Stimulated activated CD4-positive, alpha-beta T cell treated with anti-CD3 and anti-CD28 coated beads, Interleukin-15, amount 100 ng/mL, for 1 hour (primary cell): ENCODE measurements at places on chromosomes 3 and 15.
A peak's percentile ranks its signal among the peaks of the same experiment; 100 is the strongest.

DNA sequence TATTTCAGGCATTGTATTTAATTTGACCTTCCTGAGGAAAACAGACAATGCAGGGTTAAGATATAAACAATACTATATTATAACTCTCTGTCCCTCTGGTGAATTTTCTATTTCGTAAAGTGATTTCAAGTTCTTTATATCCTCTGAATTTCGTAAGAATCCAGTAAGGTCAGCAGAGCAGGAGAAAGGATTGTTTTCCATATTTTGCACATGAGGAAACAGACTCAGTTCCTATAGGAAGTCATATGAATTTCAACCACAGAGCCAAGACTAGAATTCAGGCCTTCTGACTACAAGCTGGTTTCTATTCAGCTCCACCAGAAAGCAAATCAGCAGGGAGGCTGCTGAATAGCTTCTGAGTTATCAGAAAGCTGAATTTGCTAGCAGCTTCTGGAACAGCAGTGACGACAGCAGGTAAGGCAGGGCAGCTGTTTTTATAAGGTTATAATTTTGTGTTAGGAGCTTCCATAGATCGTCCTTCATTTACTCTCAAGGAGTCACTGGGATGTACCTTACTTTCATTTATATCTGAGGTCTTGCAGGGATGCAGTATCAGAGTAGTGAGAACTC, 11.1 kb upstream of the PLAAT1 start:
- no peak for DNase-seq

DNA sequence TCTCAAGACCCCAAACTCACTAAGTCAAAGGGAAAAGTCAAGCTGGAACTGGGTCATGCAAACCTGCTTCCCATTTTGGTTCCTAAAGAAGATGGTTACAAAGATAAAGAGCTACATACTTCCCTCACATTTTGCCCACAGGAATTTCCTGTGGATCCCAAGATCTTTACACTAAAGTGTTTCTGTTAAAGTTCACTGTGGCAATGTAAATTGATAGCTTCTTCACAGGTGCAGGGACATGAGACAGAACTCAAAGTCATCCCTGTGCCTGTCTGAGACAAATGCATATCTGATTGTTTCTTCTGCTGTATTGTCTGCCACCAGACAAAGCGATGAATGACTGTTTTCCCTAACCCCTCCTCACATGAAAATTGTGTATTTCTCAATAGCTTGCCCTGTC, 567.8 kb downstream of the ZIC1 start:
- no peak for DNase-seq

- DNase-seq: no peak
Observed at GRCh38 chr3:183239046-183239445, 14.0 kb upstream of the B3GNT5 start.

- no peak for DNase-seq
Observed at GRCh38 chr3:192223815-192224214, 503.5 kb downstream of the FGF12 start.

- no peak for DNase-seq
Observed at GRCh38 chr3:13002398-13003124, 70.7 kb downstream of the IQSEC1 start.

DNA sequence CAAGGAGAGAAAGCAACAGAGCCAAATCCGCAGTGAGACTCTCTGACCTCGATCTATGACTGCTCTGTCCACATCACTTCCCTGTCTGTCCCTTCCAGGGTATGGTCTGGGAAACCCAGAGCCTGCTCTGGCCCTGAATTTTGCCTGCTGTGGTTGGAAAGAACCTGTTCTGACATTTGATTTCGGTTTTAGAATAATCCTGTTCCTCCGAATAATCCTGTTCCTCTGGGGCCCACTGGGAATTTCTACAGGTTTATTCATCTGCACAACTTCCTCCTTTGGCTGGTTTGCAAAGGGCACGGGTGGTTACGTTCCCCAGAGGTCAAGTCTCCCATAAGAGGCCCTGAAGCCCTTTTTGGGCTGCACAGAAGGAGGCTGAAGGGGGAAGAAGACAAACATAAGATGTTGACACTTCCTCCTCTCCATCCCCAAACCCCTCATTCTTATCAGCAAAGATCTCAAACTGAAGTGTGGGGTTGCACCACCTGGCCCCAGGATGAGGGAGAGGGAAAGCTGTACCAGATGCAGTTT, 10.6 kb downstream of the LAMP3 start:
- no peak for DNase-seq

- no peak for DNase-seq
Observed at GRCh38 chr3:129555153-129555550, 12.2 kb downstream of the H1-8 start.

GRCh38 chr15:70832176-70832575, 21.8 kb downstream of the LARP6 start:
- no peak for DNase-seq

- no peak for DNase-seq
Observed at GRCh38 chr3:176794406-176794805, 402.9 kb downstream of the TBL1XR1 start.

GRCh38 chr15:95584088-95584487, 746.4 kb upstream of the NR2F2 start:
- DNase-seq: no peak

GRCh38 chr3:140092848-140093536, 158.0 kb downstream of the CLSTN2 start:
- no peak for DNase-seq

DNA sequence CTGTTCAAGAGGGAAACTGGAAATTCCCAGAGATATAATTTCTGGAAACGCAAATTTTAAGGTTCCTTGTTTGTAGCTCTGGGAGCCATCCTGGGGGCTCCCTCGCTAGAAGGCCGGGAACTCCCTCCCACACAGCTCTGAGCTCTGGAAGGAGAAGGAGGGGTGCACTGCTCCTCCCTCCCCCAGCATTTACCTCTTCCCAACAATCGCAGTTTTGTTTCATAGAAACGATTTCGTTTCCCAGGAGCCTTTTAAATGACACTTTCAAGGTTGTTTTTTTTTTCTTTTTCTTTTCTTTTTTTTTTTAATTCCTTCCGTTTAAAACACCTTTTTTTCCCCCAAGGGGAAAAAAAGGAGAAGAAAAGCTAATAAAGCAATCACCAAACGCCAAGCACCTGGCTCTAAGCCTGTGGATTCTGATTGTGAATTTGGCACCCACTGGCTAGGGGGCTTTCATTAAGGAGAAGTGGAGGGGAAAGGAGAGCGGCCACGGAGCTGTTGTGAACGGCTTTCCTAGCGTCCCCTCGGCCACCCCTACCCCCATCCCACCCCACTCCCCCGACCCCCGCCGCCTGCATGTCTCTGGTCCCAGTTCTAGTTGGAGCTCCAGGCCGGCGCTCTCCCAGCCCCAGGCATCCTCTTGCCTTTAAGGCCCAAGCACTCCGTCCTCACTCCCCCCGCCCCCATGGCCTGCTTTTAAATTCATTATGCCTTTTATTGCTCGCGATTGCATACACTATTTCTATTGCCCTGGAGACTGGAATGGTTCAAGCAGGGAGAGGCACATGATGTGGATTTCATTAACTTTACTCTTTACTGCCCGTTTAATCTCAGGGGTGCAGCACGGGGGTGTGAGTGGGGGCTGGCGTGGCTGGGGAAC, 13.6 kb upstream of the CCDC33 start:
- DNase-seq: no peak

DNA sequence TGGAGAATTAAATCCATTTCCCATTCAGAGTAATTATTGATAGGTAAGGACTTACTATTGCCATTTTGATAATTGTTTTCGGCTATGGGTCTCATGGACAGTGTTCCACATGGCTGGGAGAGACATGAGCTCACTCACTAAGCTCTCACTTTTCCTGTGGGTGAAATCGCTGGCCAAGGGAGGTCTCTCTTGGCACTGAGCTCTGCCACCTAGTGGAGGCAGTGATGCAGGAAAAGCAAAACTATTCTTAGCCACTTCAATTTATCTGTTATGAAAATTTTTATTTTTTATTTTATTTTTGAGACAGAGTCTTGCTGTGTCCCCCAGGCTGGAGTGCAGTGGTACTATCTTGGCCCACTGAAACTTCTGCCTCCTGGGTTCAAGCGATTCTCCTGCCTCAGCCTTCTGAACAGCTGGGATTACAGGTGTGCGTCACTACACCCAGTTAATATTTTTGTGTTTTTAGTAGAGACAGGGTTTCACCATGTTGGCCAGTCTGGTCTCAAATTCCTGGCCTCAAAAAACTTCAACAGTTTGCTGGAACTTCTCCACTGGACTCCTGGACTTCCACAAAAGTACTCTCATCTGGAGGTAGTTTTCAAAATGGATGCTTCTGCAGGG, 4.7 kb upstream of the RNF13 start:
- DNase-seq: peak; percentile 17

GRCh38 chr15:63405683-63406390, 24.2 kb upstream of the CA12 start:
- DNase-seq: no peak

- no peak for DNase-seq
Observed at GRCh38 chr3:111858642-111859041, 423 bp upstream of the PHLDB2 start.

DNA sequence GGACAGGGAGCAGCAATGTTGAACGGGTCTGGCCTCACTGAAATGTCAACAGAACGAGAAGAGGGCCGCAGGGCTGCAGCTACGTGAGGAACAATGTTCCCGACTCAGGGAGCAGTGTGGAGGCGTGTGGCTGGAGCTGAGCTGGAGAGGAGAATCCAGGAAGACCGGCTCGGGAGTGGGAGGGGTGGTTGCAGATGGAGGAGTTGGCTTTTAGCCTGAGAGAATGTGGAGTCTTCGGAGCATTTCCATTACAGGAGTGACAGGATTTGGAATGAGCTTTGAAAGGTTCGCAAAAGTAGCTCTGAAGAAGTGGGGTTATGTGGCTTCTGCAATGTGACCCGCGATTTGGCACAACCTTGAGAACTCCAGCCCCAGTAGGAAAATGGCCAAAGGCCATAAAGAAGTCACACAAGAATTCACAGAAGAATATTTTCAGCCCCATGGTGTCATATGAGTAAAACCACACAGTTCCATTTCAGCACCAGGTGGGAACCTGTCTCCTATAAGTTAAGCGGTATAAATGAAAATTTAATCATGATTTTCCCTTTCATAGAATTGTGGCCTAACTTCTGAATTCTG, 78.8 kb upstream of the NSMCE3 start:
- no peak for DNase-seq

- DNase-seq: peak; percentile 46
Observed at GRCh38 chr3:48429317-48429959, 448 bp downstream of the PLXNB1 start.

- DNase-seq: no peak
Observed at GRCh38 chr3:30628901-30629590, 22.6 kb downstream of the TGFBR2 start.

- no peak for DNase-seq
Observed at GRCh38 chr3:29312960-29313452, 32.1 kb downstream of the RBMS3 start.

- no peak for DNase-seq
Observed at GRCh38 chr15:87871731-87872320, 384.7 kb downstream of the NTRK3 start.

GRCh38 chr3:152402695-152403451, 134.1 kb downstream of the MBNL1 start:
- no peak for DNase-seq

- DNase-seq: no peak
Observed at GRCh38 chr15:88982304-88982945, 69.2 kb upstream of the MFGE8 start.

DNA sequence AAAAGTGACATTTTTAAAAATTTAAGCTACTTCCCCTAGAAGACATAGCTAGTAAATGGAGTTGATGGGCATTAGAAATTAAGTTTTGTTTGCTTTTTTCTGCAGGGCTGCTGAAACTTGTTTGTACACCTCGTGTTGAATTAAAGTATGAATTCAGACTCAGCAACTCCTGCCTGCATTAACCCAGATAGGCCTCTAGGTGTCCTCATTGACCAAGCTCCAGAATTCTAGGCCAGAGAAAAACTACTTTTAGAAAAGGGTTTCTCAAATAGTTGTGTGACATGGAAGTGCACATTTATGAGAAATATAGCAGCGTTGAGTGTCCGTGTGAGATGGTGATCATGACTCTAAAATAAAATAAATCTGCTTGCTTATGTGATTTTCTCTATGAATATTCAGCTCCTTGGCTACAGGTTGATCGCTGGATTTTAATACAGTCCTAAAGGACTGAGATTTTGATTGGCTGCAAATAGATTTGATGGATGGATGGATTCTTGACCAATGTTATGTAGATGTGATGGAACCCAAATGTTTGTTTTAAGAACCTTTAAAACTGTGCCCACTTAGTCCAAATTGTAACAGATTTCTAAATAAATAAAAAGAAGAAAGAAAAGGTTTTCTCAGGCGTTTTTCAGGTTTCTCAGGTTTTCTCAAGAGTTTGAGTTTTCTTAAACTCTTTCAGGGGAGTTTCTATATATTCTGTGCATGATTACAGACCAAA, 39.4 kb upstream of the LMOD3 start:
- no peak for DNase-seq

DNA sequence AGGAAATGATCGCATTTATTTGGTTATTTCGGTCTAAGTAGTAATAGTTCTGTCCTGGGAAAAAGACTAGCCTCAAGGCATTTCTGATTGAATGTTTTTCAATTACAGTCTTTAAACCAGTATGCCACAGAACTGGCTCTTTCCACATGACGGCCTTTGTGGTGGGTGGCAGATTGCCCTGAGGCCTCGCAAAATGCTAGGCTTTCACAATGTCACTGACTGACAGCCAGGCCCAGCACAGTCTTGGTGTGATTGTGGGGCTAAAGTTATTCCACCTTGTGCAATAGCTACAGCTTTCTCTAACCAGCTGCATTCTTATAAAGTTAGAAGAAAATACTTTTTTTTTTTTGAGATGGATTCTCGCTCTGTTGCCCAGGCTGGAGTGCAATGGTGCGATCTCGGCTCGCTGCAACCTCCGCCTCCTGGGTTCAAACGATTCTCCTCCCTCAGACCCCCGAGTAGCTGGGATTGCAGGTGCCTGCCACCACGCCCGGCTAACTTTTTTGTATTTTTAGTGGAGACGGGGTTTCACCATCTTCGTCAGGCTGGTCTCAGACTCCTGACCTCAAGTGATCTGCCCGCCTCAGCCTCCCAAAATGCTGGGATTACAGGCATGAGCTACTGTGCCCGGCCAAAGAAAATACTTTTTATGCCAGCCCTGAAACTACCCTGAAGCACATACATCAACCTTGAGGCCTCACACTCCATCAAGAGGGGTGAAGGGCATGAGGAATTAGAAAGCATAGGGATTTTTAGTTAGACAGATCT, 2.5 kb upstream of the ADIPOQ start:
- no peak for DNase-seq

DNA sequence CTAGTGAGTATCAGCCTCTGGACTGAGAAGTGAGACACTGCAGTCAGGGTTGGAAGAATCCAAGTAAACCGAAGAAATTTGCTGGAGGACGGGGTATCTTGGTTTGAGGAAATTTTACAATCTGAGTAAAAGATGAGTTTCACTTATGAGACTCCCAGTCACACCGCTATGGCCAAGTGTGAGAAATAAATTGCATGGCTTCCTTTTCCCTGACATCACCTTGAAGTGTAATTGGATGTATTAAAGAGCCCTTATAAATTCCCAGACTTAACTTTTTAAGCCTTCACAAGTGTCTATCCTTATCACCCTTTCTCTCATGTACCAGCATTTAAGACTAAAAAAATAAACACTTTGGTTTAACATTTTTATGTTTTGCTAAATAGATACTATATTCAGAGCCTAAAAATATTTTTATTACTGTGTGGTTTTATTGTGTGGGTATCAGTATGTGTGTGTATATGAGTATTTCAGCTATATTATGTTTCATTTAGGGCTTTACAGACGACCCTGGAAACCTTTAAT, 23.8 kb downstream of the USP3 start:
- DNase-seq: no peak
